Stimulated activated naive CD8-positive, alpha-beta T cell treated with anti-CD3 and anti-CD28 coated beads, Interleukin-15, amount 100 ng/mL, for 72 hours (primary cell): ENCODE measurements at places on chromosomes 13 and 19.

GRCh38 chr13:90968166-90968904 lies 379.2 kb upstream of the MIR17HG start:
- DNase-seq = no peak

GRCh38 chr13:67076378-67076777 lies 153.8 kb downstream of the PCDH9 start:
- no peak for DNase-seq

GRCh38 chr19:55336101-55336500 lies 3.6 kb upstream of the KMT5C start:
- no peak for DNase-seq

DNA sequence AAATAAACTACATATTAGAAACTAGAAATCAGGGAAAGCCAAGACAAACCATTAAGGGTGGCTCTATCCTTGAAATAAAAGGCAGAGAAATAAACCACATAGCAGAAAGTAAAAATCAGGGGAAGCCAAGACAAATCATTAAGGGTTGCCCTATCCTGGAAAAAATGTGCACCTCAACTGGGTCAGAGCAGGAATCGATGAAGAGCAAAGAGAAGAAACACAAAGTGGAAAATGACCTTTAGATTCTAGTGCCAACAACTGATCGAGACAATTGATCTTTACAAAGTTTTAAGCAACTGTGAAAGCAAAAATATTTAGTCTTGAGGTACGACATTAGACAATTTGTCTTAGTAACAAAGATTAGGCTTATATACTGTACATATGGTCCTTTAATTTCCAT lies 26.6 kb downstream of the KLF12 start:
- no peak for DNase-seq

GRCh38 chr19:35987571-35987896 lies 7.5 kb upstream of the SDHAF1 start:
- DNase-seq = no peak

- DNase-seq = no peak
Measured at GRCh38 chr13:86870444-86870843, 800.7 kb upstream of the SLITRK5 start.

DNA sequence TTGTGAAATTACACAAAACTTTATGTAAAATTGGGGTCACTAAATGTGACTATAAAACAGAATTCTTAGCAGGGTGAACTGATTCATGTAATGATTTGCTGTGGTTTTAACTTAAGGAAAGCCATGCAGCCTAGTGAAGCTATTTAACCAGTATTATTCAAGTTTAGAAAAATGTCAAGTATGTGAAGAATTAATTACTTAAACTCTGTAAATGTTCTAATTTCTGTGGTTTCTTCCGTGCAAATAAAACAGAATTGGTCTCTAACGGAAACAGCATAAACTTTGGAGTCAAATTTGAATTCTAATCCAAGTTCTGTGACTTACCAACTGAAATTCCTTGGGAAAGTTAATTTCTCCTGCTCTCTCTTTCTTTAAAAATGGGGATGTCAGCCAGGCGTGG lies 13.3 kb downstream of the CDC16 start:
- DNase-seq = no peak

GRCh38 chr13:44870456-44870929 lies 118.8 kb downstream of the NUFIP1 start:
- no peak for DNase-seq

GRCh38 chr13:50676602-50677001 lies 166.9 kb downstream of the DLEU7 start:
- no peak for DNase-seq

- no peak for DNase-seq
Measured at GRCh38 chr13:41344358-41344757, 33.3 kb downstream of the NAA16 start.

GRCh38 chr13:78299832-78300623 lies 303.3 kb downstream of the POU4F1 start:
- no peak for DNase-seq

DNA sequence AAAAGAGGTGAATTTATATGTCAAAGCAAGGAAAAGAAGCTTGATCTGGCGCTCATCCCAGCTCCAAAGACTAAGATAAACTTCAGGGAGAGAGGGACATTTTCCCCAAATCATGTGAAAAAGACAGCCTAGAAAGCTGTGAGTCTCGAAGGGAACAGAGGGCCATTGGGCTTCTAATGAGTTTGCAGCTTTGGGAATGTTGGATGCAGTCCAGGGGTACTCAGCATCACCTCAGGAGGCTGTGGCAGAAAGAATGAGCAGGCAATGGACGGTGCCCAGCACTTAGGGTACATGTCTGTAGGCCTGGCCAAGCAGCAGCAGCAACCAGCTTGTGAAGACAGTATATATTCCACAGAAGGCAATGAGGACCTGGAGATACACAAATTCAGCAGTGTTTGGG lies 25.7 kb upstream of the WASF3 start:
- no peak for DNase-seq

DNA sequence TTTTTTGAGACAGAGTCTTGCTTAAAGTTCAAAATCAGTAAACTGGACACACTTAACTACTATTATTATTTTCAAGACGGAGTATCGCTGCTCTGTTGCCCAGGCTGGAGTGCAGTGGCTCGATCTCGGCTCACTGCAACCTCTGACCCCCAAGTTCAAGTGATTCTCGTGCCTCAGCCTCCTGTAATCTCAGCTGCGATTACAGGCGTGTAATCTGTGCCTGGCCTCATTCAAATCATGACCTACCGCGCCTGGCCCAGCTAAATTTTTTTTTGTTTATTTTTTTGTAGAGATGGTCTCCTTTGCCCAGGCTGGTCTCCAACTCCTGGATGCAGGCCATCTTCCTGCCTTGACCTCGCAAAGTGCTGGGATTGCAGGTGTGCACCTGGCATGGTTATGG lies 23.0 kb downstream of the ZNF101 start:
- no peak for DNase-seq

GRCh38 chr19:39941151-39941550 lies 6.7 kb upstream of the FCGBP start:
- peak; percentile 18 for DNase-seq

DNA sequence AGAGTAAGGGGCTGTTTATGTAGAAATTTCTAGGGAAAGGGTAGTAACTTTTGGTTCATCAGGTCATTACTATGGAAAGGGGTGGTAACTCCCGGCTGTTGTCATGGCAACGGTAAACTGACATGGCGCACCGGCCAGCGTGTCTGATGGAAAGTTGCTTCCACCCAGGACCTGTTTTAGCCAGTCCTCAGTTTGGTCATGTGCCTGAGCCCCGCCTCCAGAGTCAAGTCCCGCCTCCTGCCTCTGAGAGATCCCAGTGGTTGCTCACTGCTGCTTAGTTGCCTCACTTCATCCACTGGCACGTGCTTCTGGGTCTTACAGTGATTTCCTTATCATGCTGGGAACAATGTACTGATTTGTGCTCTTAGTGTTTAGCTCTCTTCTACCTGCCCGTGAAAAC lies 455.2 kb upstream of the ZNF507 start:
- no peak for DNase-seq

DNA sequence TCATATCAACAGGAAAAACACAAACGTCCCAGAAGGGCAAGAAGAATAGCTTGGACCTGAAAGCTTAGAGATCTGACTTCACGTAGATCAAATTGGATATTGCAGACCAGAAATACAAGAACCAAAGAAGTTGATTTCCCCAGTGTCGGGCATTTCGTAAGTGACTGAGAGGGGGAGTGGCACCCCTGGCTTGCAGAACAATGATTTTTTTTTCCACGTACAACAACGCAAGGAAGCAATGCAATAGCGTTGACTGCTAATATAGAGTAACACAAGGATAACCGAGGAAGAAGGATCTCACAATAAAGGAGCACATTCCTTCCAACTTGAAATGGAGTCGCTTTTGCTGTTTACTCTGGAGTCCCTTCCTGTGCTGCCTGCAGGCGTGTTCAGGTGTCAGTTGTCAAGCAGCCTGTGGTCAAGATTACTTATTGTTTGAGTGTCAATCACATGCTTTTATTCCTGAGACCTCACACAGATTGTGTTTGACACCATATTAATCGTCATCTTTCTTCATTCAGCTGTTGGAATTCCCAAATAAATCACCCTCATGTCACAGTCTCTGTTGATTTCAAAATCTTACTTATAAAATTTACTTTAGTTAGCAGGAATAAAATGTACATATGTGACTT lies 139.4 kb downstream of the FREM2 start:
- DNase-seq = no peak

DNA sequence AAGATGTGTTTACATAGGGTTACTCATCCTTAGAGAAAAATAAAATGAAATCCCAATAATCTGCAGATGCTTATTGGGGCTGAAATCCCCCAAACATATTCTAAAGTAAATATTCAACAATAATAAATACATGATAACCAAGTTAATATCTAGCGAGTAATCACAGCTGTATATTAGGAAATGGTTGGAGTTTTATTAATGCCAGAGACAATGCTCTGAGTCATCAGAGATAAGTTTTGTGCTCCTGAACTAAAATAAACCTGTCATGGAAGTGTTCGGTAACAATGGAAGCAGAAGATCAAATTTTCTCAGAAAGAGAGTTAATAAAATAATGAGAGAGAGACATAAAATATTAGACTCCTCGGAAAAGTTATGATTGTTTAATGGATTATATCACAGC lies 31.4 kb downstream of the FLT1 start:
- no peak for DNase-seq

GRCh38 chr19:43570174-43570791 lies 5.0 kb downstream of the XRCC1 start:
- DNase-seq = no peak

DNA sequence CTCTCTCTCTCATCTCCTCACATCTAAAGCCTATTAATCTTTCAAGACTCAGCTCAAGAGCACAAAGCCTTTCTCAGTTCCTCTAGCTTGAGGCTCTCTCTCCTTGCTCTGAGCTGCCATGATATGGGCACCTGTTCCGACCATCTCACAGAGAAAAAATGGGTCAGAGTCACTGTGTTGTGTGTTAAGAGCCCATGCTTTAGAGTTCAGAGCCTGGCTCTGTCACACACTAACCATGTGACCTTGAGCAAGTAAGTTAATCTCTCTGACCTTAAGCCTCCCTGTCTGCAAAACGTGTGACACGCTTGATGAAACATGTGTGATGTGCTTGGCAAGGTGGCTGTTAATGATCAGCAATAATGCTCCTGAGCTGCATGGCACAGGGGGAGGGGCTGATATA lies 245.2 kb downstream of the DLEU7 start:
- DNase-seq = no peak

GRCh38 chr19:35555301-35556005 lies 8.0 kb downstream of the ATP4A start:
- DNase-seq = no peak

- no peak for DNase-seq
Measured at GRCh38 chr13:71067165-71067815, 799.7 kb downstream of the DACH1 start.

- DNase-seq = no peak
Measured at GRCh38 chr19:51311351-51312257, at the start of gene IGLON5. Gene IGLON5 (plus strand): TSS chr19:51311644. CDS start chr19:51311848, 204 bp downstream.

DNA sequence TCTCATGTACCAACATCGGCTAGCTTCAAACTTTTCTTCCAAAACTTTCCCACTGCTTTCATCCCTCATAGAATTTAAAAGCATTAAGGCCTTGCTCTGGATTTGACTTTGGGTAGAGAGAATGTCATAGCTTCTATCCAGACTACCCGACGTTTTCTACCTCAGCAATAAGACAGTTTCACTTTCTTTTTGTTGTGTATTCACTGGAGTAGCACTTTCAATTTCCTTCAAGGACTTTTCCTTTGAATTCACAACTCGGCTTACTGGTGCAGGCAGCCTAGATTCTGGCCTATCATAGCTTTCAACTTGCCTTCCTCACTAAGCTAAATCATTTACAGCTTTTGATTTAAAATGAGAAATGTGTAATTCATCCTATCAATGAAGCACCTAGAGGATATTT lies 420.4 kb upstream of the GPC6 start:
- no peak for DNase-seq

GRCh38 chr13:91362908-91363307 lies 15.4 kb downstream of the MIR17HG start:
- no peak for DNase-seq

- no peak for DNase-seq
Measured at GRCh38 chr19:18421371-18421959, 2.3 kb downstream of the SSBP4 start.

DNA sequence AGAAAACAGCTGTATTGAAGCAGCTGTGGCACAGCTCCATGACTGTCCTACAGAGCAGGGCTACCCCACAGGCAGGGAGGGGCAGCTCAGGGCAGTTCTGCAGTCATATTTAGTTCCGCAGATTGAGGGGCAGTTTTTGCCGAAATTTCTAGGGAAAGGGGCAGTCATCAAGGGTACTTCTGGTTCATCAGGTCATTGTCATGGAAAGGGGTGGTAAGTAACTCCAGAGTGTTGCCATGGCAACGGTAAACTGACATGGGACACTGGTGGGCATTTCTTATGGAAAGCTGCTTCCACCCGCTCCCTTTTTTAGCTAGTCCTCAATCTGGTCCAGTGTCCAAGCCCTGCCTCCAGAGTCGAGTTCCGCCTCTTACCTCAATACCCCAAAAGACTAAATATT lies 702.8 kb downstream of the LIG4 start:
- no peak for DNase-seq

DNA sequence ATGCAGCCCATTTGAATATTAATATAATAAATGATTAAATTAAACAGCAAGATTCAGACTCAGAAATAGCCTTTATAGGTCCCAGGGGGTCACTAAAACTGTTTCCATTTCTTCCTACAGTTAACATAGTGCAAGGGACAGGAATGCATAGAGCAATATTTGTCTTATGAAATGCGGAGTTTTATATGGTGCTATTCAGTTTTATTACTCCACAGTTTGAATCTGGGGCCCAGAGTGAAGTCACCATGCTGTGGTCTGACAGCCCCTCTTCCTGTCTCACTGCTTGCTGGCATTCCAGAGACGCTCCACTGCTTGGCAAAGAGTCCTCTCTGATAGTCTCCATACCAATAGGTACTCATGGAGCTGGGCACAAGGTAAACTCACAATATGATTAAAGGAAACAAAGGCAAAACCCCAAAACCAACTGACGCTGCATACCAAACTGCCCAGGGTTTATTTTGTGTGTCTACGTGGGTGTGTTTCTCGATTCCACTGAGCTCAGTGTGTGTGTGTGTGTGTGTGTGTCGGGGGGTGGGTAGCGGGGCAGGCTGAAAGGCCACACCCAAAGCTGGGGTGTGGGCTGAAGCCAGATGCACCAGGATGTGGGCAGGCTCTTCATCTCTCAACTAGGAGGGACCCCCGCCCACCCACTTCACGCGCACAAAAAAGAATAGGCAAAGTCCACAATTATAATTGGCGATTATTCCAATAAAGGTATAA lies 277.9 kb downstream of the TSHZ3 start:
- DNase-seq = no peak

GRCh38 chr19:42132030-42132628 lies at the start of gene POU2F2:
Gene POU2F2 (minus strand): TSS chr19:42132446. CDS start chr19:42132411, 35 bp downstream.
- DNase-seq = peak; percentile 85
